Gastrocnemius medialis (tissue), 4 donors: ENCODE measurements at places on chromosomes 5 and 9. TPM values are rescaled to one million over a fixed set of nuclear protein-coding genes. Genes with fewer than 3 reads are reported as not detected.

GRCh38 chr5:76401801-76402250 lies 1.3 kb upstream of the IQGAP2 start:
- no peak for DNase-seq

- no peak for DNase-seq
Observed at GRCh38 chr5:137737349-137738131, 1.7 kb upstream of the KLHL3 start.

- no peak for DNase-seq
Observed at GRCh38 chr5:44150075-44150723, 239.0 kb downstream of the FGF10 start.

DNA sequence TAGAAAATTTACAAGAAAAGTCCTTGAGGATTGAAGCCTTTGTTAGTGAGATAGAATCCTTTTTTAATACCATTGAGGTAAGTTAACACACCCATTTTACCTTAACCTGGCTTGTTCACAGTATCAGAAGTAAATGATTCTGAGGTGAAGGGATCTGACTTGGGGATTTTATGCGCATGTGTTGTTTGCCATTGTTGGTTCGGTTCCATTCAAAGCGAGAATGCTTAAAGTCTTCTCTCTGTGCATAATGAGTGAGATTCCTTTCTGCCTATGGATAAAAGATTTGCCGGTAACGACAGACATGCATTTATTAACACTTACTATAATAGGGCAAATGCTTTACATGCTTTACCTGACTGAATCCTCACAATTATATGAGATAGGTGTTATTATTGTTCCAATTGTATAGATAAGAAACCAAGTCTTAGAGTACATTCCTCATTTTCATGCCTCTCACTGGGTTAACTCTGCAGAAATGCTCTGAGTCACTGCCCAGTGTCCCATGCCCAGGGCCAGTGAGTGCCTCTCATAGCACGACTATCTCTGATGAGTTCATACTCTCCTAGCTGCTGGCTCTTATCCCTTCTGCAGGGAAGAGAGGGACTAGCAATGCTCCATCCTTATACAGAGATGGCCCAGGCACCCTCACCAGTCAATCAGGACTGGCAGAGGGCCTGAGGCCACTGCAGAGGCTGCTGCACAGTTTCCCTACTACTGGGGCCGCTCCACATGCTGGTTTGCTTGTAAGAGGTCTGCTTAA lies 54.4 kb downstream of the CMYA5 start:
- DNase-seq: no peak

- DNase-seq: no peak
Observed at GRCh38 chr9:35116539-35116897, 856 bp upstream of the ATOSB start.

- no peak for DNase-seq
Observed at GRCh38 chr5:9176641-9177040, 369.2 kb downstream of the SEMA5A start.

- no peak for DNase-seq
Observed at GRCh38 chr5:147857302-147858129, 21.0 kb upstream of the SCGB3A2 start.

DNA sequence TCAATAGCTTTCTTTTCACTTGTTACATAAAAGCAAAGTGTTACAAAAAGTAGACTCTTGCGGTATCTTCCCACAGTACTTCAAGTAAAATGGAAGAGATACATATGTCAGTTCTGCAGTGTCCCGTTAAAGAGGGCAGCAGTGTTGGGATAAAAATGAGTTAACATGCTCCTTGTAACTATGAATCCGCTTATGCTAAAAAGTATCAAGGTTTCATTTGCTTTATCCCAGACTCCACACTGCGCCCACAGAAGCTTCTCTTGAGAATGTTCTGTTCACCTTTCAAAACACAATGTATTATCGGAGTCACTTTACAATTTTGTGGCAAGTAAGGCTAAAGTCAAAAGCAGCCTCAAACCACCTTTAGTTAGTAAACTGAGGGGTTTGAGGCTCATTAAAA lies 790 bp downstream of the PTAR1 start:
- DNase-seq: no peak

DNA sequence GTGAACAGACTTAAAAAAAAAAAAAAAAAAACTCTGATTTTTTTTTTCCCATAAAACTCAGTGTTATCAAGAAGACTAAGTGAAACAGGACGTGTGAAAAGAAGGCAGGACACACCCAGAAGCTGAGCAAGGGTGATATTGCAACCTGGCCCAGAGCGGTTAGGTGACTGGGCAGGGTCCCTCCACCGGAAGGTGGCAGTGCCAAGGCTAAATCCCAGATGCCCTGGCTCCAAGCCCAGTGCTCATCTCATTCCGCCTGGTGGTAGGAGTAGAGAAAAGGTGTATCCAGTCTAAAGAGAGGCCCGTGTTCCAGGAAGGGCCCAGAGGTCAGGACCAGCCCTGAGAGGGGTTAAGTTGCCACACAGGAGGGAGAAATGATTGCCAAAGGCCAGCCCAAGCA lies 51.5 kb upstream of the SAP30L start:
- no peak for DNase-seq

DNA sequence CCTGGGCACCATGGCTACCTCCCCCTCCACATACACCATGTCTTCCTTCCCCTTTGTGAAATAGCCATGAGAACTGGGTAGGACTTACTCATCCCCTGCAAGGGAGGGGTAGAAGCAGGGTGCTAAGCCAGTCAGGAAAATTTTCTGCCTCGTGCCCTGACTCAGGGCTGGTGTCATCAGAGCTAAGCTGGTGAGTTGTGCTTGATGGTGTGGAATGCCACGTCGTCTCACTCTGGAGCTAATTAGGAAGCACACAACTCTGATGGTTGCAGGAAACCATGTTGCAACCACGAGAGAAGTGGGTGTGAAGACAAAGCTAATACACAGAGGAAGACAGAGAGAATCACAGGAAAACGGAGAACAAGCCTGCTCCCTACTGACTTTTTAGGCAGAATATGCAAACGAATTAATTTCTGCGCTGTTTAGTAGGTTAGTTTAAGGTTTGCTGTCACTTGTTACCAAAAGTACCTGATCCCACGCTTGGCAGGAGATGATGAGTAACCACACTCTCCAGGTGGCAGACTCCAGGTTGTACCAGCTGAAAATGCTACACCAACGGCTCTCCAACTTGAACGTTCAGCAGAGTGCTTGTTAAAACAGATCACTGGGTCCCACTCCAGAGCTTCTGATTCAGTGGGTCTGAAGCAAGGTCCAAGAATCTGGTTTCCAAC lies 54.5 kb downstream of the STK10 start:
- no peak for DNase-seq

GRCh38 chr5:167900340-167900935 lies 391.0 kb upstream of the WWC1 start:
- DNase-seq: no peak

DNA sequence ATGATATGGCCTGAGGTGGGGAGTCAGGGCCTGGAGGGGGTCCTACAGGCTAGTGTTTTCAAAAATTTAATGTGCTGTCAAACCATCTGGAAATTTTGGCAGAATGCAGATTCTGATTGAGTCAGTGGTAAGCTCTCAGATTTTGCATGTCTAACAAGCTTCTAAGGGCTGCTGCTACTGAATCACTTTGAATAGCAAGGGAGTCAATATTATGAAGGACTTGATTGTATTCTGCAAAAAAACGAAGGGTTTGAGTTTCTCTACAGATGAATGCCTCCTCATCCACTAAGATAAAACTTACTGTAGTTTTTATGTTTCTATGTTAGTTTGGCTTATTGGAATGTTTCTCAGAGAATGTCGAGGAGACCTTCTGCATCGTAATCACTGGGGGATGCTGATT lies 179.5 kb downstream of the TMEM38B start:
- DNase-seq: no peak

GRCh38 chr5:33934176-33934575 lies 2.0 kb upstream of the RXFP3 start:
- DNase-seq: no peak

DNA sequence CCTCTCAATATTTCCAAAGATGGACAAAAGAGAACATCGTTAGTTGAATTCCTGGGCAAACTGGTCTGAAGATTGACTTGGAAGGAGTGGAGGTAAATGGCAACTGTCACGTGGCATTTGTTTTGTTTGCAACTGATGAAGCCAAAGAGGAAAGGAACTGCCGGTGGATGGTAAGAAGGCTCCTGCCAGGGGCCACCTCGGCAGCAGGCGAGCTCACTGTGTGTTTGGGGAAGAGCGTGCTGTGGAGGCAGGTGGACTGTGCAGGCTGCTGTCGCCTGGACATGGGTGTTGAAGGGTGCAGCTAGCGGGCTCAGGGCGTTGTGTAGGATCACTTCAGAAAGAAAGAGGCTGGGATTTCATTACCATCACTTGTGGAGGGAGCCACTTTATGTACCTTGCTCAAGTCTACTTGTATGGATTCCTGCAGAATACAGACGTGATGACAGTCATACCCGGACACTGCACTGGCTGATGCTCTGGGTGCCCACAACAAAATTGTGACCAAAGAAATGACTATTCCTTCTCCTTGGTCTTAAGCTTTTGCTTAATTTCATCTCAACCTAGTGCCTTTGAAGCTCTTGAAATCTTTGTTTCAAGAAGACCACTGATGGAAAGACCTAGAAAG lies 72.7 kb downstream of the MAP1B start:
- no peak for DNase-seq

DNA sequence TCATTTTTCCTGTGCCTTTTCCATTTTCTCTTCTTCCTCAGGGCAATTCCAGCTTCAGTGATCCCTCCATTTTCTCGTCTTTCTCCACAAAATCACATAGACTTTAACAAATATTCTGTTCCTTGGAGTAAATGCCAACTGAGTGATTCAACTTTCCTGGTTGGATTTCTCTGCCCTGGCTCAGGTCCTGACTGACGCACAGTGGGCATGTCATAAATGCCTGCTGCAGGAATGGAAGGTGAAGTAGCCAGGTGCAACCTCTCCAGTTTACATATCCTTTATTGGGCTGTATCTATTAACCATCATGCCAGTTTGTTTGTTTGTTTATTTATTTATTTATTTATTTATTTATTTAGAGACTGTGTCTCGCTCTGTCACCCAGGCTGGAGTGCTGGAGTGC lies 95.1 kb downstream of the MEF2C start:
- no peak for DNase-seq

GRCh38 chr9:37033682-37034304 lies at the start of gene PAX5:
TSS of gene PAX5 (minus strand) at chr9:37034268. CDS start at chr9:37034031, 237 bp downstream.
- DNase-seq: no peak

FOXD4L5 gene
- total RNA-seq: not detected

GCNT4 gene
- 1.1 TPM for total RNA-seq

ERAP2 gene
- 2.8 TPM for total RNA-seq

SCGB3A1 gene
- total RNA-seq: not detected
